ENCODE measurements at places on chromosomes 4 and X.
A peak's percentile ranks its signal among the peaks of the same experiment; 100 is the strongest.

DNA sequence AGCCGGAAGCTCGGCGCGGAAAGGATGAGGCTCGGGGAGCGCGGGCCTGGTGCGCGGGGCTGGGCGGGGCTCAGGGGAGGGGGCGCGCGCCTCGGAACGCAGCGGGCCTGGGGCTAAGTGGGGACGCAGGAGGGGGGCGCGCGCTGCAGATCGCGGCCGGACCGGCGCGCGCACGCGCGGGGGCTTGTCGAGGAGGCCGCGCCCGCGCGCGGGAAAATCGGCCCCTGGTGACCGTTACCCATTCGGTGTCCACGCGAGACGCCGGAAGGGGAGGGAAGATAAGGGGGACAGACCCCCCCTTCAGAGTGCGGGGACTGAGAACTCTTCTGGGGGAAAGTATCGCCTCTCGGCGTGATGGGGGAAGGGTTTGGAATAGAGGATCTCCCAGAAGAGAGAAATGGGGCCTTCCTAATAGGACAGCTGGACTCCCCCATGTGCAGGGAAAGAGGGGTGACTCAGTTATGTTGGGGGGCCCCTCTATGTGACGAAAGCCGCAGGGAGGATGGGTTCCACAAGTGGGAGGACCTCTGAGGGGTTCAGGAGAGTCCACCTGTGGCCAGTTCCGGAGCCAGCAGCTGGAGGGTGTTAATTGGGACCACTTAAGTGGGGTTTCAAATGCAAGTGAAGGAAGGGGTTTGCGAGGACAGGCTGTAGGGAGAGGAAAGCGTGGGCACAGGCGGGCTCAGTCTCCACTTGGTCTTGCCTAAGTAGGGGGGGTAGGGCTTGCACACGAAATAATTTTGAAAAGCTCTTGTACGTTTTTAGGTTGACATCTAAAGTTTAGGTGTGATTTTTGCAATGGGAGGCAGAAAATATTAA is 584 bp downstream of the SUV39H1 start:
- DNase-seq: no peak

DNA sequence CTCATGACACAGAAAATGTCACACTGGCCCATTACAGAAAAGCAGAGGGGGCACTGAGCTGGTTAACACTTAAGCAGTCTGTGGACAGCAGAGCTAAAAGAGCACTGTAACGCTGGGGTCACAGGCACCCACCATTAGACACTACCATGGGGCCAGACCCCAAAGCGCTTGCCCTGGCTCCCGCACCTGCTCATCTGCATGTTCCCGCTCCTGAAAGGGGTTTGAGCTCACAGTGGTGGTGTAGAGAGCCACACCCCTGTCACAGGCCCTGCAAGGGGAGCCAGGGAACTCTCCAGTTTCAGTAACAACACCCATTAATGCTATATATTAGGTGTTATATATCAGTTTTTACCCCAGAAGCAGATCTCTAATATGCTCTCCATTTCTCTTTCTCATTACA is 187.0 kb downstream of the ANKRD50 start:
- DNase-seq: no peak

DNA sequence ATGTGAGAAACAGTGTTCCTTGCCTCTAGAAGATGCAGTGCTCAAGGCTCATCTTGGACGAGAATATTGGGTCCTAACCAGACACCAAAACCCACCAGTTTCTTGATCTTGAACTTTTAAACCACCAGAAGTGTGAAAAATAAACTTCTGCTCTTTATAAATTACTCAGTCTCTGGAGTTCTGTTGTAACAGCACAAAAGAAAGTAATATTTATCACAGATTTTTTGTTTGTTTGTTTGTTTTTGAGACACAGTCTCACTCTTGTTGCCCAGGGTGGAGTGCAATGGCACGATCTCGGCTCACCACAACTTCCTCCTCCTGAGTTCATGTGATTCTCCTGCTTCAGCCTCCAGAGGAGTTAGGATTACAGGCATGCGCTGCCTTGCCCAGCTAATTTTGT is 371.1 kb upstream of the NDST4 start:
- no peak for DNase-seq

DNA sequence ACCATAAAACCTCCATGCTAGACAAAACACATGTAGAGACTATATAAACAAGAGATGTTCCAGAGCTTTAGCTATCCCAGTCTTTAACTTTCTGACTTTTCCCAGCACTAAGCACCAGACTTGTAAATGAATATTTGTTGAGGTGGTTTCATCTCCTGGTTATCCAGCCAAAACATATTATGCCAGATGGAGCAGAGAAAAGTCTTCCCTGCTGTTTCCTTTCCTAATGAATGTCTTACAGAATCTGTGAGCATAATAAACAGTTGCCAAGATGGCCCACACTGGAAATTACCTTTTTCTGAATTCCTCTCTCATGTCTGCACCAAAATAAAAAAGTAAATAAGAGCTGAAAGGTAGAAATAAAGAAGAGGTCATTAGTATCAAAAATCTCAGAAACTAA is 159.2 kb downstream of the TECRL start:
- no peak for DNase-seq

- DNase-seq: no peak
Measured at GRCh38 chrX:138082251-138082650, 516.3 kb downstream of the ZIC3 start.

DNA sequence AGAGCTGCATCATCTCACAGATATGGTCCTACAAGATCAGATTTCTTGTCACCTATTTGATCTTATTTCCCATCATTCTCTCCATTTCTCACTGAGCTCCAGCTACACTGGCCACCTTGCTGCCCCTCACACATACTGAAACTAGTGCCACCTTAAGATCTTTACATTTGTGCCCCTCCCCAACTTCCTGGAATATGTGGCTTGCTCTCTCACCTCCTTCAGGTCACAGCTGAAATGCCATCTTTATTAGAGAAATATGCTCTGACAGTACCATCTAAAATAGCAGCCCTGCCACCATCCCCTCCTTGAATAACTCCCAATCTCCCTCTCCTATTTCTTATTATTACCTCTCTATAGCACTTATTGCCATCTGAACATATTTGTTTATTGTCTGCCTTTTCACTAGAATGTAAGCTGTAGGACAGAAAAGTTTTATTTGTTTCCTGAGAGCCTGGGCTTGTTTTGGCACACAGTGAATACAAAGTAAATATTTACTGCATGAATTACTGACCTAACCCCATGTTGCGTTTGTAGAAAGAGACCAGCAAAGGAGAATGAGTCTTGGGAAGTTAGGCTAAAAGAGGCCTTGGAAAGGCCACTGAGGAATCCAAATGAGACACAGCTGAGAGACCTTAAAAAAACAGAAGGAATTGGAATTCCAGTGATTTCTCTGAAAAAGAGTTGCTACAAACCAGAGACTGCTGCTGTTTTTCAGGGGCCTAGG is 22.7 kb downstream of the DYNLT3 start:
- no peak for DNase-seq

DNA sequence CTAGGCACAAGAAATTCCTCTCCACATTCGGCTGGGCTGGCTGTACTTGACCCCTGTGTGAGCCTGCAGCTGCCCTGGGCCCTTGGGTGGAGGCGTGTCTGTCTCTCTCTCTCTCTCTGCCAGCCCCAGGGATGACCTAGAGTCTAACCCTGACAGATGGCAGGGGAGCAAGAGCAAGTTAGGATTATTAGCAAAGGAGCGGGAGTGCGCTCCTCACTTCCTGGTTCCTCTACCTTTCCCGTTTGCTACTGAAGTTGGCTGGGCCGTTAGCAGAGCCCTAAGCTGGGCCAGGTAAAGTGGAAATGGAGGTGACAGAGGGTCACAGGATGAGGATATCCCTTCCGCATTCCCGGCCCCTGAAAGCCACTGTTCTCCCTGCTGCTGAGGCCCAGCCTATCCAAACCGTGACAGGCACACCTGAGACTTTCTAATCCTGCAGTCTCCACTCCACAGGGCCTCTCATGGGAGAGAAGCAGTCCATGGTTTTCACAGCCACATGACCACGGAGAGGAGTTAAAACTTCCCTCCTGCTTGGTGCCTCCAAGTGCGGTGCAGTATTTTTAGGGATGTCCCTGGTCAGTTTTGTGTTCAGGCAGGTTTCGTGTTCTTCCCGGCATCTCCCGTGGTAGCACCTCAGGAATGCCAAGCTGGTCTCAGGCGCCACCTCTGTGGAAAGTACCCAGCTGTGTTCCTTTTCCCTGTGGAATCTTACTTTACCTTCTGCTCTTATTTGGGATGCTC is 79.3 kb downstream of the CLDN22 start:
- no peak for DNase-seq

- no peak for DNase-seq
Measured at GRCh38 chr4:38360201-38360600, 303.8 kb upstream of the KLF3 start.

DNA sequence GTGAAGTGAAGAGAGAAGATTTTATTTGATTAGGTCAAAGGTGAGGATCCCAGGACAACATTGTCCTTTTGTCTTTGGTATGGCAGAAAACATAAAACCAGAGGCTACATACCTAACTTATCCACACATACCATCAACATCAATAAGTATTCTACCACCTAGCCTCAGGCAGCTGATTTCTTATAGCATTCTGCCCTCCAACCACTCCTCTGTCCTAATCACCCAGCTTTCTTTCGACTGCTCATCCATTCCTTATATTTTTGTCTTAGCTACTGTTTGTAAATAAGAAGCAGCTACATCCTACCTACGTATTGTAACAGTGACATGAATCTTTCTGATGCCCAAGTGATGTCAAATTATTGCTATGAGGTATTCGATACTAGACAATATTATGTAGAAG is 129.4 kb downstream of the ANAPC10 start:
- no peak for DNase-seq

DNA sequence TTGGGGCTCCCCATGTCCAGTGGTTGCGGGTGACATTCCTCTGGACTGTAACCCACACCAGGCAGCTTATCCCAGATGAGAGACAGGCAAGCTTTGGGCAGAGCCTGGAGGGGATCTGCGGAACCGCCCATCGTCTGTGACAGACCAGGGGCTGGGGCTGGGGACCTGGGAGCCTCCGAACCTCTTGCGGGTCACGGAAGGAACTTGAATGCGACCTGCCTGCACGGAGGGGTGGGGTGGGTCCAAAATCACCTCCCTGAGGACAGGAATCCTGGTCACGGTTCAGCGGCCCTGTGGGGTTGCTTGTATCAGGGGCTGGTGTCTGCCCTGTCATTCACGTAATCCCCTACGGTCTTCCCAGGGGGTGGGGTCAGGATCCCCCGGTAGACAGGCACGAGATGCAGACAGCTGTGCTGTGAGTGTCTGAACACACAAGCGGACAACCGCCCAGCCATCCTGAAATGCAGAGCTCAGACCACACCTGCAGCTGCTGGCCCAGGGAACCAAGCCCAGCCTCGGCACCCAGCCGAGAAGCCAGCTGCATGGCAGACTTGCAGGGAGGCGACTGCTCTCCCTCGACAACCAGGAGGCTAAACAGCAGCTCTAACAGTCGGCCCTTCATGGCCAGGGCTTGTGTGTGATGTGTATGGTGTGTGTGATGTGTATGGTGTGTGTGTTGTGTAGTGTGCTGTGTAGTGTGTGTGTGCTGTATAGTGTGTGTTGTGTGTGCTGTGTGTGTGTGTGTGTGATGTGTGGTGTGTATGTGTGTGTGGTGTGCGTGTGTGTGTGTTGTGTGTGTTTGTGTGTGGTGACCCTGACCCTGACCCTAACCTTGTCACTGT is 105.9 kb upstream of the ADRA2C start:
- no peak for DNase-seq

DNA sequence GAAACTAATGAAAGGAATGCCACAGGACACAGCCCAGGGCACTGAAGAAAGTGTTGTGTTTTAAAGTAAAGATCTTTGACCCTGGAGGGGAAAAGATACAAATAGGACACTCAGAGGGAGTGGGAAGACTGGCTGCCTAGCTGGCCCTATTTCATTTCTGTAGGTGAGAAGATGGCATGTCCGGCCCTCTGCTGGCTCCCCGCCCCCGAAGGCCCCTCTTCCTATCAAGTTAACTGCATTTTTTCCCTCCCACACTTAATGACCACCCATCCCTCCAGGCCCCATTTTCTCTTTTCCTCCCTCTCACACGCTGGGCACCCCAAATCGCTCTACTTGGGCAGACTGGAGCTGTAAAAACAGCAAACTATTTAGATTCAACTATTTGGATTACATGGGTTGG is 5.5 kb upstream of the TRIM75 start:
- no peak for DNase-seq

DNA sequence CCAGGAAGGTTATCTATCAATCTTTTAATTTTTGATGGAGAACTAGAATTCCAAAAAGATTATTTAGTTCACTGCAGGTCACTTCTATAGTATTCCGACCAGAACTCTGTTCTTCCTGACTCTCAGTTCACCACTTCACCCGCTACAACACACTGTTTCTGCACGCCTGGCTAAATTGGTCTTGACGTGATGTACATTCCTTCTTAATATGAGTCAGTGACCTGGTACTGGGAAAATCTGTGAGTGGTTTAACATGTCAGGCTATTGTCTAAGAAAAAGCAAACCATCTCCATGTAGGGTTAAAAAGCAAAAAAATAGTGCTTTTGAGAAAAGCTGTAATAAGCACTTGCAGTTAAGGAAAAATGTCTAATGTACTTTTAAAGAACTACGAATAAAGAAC is 120.4 kb downstream of the NDST3 start:
- peak; percentile 1 for DNase-seq

DNA sequence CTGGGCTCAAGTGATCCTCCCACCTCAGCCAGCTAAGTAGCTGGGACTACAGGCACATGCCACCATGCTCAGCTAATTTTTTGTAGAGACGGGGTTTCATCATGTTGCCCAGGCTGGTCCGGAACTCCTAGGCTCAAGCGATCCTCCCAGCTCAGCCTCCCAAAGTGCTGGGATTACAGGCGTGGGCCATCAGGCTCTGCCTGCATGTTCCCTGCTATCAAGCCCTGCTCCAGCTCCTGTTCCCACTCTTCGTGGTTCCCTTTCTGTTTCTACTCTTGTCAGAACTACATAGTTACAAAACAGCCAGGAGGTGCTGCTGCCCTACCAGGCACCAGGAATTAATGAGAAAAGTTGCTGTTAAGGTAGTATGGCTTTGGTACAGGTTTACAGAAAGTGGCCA is 8.7 kb downstream of the TIMP1 start:
- no peak for DNase-seq

DNA sequence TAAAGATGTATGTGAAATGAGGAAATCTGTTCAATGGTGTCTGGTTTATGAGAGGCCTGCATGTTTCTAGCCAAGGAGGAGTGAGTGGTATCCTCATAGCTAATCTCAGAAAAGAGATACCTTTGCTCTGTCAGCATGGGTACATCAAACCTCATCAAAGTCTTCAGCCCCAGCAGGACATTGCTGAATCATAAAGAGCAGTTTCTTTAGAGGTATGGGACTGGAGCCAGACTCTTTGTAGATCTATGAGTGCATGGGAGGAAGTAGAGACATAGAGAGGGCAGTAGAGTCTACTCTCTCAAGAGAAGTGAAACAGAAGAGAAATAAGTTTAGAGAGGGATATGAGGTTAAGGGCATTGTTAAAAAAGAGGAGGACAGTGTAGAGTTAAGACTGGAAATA is 1950.9 kb downstream of the ARAP2 start:
- peak; percentile 69 for DNase-seq

- DNase-seq: no peak
Measured at GRCh38 chrX:68932611-68933010, 103.8 kb downstream of the EFNB1 start.

Data from astrocyte of the cerebellum (primary cell).